ENCODE measurements at places on chromosomes 11 and 22.

GRCh38 chr11:35057926-35058668, 80.9 kb upstream of the CD44 start:
- no peak for DNase-seq

DNA sequence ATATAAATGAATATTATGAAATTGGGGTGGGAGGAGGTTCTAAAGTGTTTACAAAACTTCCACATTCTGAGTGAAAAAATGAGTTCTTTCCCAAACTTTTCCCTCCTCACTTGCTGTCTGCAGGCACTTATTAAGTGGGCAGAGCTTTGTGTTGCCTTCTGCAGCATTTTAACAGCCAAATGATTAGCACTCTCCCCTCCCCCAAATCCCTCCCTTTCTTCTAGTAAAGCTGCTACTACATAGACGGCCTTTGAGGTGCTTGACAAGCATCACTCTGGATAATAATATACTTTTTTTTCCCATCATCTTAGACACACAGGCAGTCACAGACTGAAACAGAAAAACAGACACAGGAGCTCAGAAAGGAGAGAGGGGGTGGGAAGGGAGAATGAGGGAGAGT, 493.5 kb downstream of the DLG2 start:
- no peak for DNase-seq

GRCh38 chr22:30931541-30932300, 36.9 kb downstream of the MORC2 start:
- no peak for DNase-seq

- DNase-seq, result no peak
These were observed 181.1 kb downstream of the MIAT start for GRCh38 chr22:26838471-26838825.

DNA sequence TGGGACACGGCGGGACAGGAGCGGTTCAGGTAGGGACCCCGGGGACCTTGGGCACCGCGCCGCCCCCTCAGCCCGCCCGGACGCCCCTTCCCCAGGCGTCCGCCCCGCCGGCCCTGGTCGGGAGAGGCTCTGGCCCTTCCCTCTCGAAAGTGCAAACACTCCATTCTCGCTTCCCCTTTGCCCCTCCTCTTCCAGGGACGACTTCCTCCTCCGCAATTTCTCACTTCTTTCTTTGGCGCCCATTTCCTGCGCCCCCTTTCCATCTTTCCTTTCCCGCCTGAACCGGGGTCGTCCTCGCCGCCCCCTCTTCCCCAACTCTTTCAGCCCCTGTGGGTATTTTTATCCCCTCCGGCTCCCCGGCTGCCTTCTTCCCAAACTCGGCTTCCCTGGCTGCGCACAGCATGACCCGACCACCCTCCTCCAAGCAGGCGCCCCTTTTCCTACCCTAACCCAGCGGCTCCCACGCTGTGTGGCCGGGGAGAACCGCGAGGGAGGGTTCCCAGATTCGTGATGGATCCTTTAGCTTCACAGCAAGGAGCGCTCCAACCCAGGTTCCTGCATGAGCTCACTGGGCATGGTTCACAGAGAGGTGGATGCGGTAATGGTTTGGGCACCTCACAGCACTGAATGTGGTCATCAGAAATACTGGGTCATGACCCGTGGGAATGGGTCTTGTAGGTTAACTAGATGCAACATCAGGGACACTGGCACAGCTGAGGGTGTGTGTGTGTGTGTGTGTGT, 689 bp downstream of the RAB39A start:
- DNase-seq, result peak; percentile 60

DNA sequence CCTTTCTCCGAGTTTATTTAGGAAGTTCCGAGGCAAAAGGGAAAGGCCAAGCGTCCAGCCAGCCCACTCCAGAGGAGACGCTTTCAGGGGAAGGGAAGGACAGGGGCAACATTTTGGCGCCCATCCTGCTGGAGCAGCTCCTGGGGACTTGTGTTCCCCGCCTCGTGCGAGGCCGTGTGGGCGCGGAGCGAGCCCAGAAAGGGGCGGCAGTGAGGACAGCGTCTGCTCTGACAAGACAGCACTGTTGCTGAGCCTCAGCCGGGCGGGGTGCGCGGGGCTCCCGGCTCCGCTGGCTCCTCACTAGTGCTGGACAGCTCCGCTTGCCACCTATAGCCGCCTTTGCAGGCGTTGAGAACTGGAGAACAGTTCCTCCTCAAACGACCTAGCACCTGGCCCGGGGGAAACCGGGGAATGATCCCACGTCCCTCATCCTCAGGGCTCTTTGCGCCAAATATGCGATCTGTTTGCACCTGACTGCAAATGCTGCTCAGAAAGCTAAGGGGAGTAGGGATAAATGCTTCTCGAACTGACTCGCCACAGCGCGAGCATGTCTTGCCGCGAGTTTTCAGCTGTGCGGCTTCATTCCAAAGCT, 722 bp upstream of the GUCY1A2 start:
- peak; percentile 93 for DNase-seq

GRCh38 chr11:39205236-39205995, 2254.0 kb downstream of the LRRC4C start:
- no peak for DNase-seq

- DNase-seq, result no peak
These were observed 800.9 kb upstream of the TENM4 start for GRCh38 chr11:80241766-80242165.

DNA sequence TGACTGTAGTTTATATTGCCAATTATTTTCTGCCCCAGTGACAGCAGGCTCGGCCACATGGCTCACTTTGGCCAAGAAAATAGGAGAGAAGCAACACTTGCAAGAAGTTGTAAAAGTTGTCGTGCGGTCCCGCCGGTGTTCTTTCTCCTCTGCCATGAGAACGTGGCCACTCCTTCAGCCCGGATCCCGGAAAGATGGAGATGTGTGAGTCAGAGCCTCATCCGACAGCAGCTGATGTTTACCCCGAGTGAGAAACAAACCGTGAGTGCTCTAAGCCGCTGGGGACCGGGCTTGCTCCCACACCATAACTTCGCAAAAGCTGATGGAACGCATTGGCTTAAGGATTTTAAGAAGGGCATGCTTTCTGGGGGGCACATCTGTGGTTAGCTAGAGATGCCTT, 157.0 kb downstream of the CACNA1I start:
- DNase-seq, result peak; percentile 52

- DNase-seq, result no peak
These were observed 172.6 kb upstream of the LUZP2 start for GRCh38 chr11:24324211-24324610.

- DNase-seq, result no peak
These were observed 350.1 kb upstream of the C11orf87 start for GRCh38 chr11:109071712-109072524.

DNA sequence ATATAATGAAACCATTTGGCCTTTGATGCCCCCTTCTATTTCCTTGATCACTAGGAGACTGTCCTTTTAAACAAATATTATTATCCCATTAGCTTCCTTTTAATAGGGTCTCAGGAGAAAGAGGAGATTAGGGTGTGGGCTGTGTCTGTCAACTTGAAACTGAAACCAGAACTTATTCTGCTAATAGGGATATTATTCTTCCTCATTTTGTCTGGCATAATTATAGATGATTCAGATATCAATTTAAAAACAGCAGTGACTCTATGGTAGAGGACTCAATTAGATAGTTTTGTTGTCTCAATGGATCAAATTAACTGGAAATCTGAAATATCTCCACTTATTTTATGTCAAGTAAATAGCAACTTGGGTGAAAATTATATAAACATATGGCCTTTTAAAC, 584.9 kb upstream of the CCDC90B start:
- DNase-seq, result no peak

DNA sequence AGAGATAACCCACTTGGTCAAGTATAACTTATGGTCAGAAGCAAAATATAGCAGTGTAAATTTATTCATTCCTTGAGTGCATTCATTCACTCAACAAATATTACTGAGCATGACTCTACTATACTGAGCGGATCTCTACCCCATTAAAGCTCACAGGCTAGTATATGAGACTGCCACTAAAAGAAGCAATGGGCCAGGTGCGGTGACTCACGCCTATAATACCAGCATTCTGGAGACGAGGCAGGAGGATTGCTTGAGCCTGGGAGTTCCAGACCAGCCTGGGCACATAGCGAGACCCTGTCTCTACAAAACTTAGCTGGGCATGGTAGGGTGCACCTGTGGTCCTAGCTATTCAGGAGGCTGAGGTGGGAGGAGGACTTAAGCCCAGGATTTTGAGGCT, 197.6 kb upstream of the BLID start:
- DNase-seq, result peak; percentile 54

DNA sequence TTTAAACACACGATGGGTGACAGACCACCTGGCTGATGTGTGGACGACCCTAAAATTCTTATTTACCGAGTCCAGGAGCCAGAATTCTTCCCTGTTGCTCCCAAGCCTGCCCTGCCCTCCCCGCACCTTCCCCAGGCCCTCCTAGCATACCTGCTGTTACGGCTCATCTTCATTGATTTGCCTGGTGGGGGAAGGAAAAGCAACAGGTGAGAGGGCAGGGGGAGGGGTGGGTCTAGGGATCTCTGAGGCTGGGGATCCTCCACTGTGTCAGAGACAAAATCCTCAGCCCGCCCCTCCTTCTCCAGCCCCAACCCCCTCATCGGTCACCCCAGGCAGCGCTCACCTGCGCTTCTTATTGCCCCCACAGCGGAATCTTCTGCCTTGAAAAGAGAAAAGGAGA, 4.0 kb downstream of the FXYD2 start:
- DNase-seq, result no peak

DNA sequence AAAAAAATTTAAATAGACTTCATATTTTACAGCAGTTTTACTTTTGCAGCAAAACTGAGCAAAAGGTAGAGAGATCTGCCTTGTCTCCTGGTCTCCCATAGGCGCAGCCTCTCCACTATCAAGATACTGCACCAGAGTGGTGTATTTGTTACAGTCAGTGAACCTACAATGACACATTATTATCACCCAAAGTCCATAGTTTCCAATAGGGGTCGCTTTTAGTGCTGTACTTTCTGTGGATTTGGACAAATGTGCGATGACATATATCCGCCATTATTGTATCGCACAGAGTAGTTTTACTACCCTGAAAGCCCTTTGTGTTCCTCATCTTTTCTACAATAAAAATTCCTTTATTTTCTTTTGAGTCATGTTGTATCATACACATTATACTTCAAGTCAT, 153.2 kb upstream of the CCDC179 start:
- no peak for DNase-seq

DNA sequence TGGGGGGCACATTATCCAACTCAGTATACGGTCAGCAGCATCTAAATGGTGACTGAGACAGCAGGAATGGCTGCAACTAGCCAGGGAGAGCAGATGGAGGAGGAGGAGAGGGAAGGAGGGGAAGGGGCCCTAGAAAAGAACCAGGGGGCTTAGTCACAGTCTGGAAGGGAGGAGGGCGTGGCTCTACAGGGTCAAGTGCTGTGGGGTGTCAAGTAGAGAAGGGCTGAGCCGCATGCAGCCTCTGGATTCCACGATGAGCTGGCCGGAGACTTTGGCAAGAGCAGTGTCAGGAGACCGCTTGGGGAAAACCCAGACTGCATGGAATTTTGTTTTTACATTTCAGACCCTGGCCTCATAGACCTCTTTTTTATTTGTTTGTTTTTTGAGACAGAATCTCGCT, 25.8 kb upstream of the PPFIA1 start:
- DNase-seq, result peak; percentile 57

- DNase-seq, result peak; percentile 82
These were observed 84.6 kb downstream of the ETS1 start for GRCh38 chr11:128502726-128503125.

All from islet precursor cell (in vitro differentiated cells).